Immature natural killer cell (primary cell): ENCODE measurements at places on chromosomes 11 and 22.

DNA sequence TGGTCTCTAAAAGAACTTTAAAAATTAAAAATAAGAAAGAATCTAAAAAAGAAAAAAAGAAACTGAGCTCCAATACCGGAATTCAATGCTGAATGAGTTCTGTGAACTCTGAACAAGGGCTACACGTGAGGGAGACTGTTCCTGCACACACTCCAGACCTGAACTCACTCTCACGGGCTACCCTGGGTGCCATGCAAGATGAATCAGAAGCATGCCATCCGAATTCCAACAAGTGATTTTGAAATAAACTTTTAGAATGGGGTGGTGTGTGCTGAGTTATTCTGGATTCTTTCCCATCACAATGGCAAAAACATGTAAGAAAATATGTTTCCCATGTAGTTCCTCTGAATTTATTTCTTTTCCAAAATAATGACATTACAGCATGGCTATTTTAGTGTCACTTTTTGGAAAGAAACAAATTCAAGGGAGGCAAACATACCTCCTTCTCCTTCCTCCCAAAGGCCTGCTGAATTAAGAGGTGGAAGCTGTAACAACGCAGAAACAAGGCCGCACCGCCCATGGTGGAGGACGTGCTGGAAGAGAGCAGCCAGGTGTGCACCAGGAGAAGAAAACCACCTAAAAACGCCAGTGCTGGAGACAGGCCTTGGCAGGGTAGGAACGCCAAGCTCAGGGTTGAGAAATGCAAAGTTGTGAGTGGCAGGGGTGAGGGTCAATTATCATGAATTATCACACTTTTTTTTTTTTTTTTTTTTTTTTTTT lies 63.2 kb upstream of the ARFGAP3 start:
- no peaks in the 10 kb centered on the region for H3K36me3 ChIP-seq
- no peak for DNase-seq
- no peak overlapping the region for H3K27ac ChIP-seq
- no peaks in the 10 kb centered on the region for H3K27me3 ChIP-seq

- H3K4me3 ChIP-seq, result no peak overlapping the region
- H3K27me3 ChIP-seq, result peaks cover 6% of the 10 kb centered on the region
- no peak for DNase-seq
- no peaks in the 10 kb centered on the region for H3K4me1 ChIP-seq
- H3K27ac ChIP-seq, result no peak overlapping the region
- no peaks in the 10 kb centered on the region for H3K36me3 ChIP-seq
Observed at GRCh38 chr11:69926376-69927050, 107.3 kb upstream of the FGF3 start.

DNA sequence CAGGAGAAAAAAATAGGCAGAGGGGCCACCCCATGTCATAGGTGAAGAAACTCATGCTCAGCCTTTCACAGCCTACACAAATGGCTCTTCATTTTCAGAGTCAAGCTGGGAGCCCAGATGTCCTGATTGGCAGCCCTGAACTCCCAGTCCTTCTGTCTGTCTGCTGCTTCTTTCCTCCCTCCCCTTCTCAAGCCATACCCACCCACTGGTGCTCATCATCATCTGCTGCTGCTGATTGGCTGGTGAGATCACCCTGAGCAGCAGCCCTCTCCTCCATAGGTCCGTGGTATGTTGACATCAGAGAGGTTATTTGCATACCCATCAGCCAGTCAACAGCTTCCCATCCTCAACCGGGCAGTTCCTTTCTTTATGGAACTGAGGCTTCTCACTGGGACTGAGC lies 46.1 kb upstream of the PRDM11 start:
- H3K36me3 ChIP-seq, result no peaks in the 10 kb centered on the region
- H3K27me3 ChIP-seq, result peaks cover 18% of the 10 kb centered on the region
- no peak overlapping the region for H3K27ac ChIP-seq
- peaks cover 31% of the 10 kb centered on the region for H3K4me1 ChIP-seq
- no peak overlapping the region for H3K4me3 ChIP-seq
- no peak for DNase-seq

DNA sequence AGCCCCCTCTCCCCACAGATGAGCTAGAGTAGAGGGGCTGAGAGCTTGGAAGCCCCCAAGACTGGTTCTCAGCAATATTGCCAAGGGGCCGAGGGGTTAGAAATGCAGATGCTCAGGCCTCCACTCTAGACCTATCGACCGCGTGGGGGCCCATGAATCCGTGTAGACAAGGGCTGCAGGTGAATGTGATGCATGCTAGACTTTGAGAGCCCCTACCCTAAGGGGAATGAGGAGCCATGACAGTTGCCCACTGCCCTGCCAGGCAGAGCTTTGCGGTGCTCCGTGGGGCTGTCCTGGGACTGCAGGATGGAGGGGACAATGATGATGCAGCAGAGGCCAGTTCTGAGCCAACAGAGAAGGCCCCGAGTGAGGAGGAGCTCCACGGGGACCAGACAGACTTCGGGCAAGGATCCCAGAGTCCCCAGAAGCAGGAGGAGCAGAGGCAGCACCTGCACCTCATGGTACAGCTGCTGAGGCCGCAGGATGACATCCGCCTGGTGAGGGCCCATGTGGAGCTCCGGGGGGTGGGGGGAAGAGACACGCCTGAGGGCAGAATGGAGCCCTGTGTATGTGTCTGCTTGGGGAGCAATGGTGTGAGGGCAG lies 1.3 kb downstream of the SSH3 start:
- peak overlapping the region; percentile 43 for H3K4me3 ChIP-seq
- H3K27ac ChIP-seq, result peak overlapping the region; percentile 66
- peaks cover 7% of the 10 kb centered on the region for H3K4me1 ChIP-seq

DNA sequence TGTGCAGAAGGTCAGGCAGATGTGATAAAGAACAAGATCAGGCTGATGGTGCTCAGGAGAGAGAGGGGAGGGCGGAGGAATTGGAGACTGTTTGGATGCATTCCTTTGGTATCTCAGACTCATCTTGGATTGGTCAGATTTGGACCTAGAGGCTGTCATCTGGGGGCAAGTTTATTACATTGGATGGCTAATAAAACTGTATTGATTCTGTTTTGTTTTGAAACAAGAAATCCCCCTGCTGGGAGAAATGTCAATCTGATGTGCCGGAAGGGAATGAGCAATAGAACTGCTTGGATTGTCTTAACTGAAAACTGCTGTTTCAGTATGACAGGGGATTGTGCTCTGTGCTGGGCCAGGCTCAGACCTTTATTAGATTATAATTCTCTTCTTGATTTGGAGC lies 25.5 kb upstream of the CCDC90B start:
- no peaks in the 10 kb centered on the region for H3K4me1 ChIP-seq
- no peak for DNase-seq
- peaks cover 8% of the 10 kb centered on the region for H3K27me3 ChIP-seq
